ENCODE measurements at places on chromosomes 1 and 21.

- no peak for DNase-seq
Observed at GRCh38 chr1:101135526-101135925, 101.3 kb upstream of the S1PR1 start.

GRCh38 chr1:59159557-59160203 lies 137.2 kb upstream of the FGGY start:
- no peak for DNase-seq

GRCh38 chr1:184930232-184930631 lies 44.1 kb downstream of the NIBAN1 start:
- no peak for DNase-seq

DNA sequence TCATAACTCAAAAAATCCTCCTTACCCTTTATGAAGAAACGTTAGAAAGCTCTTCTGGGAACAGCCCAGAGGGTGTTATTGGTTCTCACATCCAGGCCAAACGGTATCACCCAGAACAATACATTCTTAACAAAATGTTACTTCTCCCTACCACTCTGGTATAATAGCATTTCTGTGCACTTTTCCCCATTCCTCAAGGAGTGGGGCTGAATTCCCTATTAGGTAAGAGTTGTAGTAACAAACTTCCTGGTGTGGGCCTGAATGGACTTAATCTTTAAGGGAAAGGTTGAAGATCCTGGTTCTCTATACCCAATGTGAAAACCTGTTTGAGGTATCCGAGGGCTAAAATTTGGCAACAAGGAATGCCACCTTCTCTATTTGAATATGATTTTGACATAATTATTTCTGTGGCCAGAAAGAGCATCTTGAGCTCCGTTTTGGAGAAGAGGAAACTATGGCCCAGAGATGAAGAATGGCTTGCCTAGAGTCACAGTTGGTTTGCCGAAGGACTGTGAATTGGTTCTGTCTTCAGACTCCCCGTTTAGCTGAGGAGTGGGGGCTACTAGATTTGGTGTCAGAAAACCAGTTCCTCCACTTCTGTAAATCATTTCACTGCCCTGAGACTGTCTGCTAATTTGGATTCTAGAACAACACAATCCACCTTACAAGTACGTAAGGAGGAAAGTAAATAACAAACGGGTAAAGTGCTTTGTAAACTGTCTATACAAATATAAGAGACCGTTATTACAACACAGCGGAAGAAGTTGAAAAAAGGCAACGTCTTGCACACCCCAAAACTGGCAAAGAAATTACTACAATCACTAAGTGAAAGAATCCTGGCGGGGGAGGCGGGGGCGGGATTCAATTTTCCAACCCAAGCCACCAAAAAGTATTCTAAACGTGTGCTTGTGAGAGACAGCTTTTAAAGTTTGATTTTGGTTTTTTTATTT lies 2.3 kb downstream of the ANP32E start:
- no peak for DNase-seq

- no peak for DNase-seq
Observed at GRCh38 chr1:236685917-236686814, at the start of gene ACTN2. Gene ACTN2 (plus strand): TSS chr1:236686499. CDS start chr1:236686674, 175 bp downstream.

DNA sequence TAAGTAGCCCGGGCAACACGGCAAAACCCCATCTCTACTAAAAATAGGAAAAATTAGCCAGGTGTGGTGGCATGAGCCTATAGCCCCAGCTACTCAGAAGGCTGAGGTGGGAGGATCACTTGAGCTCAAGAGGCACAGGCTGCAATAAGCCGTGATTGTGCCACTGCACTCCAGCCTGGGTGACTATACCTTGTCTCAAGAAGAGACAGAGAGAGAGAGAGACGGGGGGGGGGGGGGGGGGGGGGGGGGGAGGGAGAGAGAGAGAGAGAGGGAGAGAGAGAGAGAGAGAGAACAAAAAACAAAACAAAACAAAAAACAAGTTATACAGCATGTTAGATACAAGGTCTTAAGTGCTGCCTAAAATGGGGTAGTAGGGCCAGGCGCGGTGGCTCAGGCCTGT lies 77.8 kb upstream of the ZNF281 start:
- no peak for DNase-seq

GRCh38 chr1:203311368-203312301 lies 6.3 kb downstream of the BTG2 start:
- DNase-seq = no peak

GRCh38 chr1:7628273-7628672 lies 142.8 kb upstream of the VAMP3 start:
- no peak for DNase-seq

GRCh38 chr1:66752671-66753371 lies 562 bp downstream of the DYNLT5 start:
- no peak for DNase-seq

DNA sequence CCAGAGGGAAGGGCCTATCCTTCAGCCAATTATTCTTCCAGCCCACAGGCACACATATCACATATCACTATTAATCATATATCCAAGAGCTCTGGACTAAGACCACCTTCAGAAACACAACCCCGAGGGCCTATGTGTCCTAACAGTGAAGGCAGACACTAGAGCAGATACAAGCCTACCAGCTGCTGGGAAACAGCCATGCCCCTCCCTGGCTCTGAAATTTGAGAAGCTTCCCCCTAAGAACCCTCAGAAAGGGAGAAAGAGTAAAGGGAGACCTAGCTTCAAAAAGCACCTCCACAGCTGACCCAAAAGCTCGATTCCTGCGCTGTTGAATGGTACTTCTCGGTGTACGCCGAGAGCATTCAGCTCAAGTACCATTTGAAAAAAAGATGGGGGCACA lies 17.4 kb downstream of the CNN3 start:
- DNase-seq = no peak

- DNase-seq = no peak
Observed at GRCh38 chr1:145702826-145703225, 4.3 kb downstream of the PDZK1 start.

DNA sequence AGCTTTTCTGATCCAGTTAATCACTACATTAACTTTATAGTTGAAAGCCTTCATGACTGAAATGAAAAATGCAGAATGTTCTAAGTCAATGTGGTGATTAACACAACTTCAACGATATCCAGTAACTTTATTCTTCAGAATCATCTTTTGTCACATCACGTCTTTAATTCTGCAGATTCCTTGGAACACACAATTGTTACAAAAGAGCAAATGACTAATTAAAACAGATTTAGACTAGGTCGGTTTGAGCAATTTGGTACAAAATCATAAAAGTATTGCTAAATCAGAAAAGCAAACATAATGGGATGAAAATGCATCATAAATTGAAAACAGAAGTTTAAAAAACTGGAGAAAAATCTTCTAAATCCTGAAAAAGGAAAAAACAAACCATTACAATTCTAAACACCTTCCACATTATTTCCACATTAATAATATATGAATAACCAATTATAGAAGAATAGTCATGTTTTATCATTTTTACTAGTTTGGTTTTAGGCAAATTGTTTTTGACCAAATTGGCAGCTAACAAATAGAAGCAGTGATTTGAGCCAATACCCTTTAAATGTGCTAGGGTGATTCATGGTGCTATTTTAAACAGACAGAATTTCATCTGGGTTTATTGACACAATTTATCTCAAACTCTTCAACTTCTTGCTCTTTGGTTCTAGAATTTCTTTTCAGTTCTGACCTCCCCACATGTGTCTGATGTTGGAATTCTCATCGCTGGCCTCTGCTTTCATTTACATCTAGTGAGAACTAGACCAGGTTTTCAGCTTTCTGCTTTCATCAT lies 468.1 kb upstream of the PTBP2 start:
- no peak for DNase-seq

DNA sequence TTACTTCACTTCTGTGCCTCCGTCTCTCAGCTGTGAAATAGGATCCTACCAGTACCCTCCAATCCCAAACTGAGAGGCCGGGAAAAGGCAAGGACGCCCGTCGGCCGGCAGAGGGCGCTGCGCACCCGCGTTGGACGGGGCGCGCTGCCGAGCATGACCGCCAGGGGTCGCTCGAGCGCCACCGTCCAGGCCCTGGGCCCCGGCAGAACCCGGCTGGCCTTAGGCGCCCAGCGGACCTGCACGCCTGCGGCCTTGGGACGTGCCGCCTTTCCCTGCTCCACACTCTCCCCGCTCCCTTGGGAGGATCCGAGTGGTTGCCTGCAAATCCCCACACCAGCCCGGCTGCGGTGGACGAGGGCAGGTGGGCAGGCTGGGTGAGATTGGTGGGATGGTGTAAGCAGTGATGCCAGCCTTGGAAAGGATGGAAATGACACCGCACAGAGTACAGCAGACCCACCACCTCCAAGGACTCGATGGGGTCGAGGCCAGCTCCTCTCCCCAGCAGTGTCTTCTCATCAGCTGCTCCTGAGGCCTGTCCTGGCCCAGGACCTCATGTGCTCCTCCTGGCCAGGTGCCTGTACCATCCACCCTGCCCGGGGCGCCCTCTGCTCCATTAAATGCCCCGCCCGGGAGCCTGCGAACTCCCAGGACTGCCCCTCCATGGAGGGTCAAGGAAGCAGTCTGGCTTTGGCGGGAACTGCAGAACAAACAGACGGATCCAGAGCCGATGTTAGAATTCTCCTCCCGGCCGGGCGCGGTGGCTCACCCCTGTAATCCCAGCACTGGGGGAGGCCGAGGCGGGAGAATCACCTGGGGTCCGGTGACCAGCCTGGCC lies 47.4 kb upstream of the LBR start:
- DNase-seq = peak; percentile 43

DNA sequence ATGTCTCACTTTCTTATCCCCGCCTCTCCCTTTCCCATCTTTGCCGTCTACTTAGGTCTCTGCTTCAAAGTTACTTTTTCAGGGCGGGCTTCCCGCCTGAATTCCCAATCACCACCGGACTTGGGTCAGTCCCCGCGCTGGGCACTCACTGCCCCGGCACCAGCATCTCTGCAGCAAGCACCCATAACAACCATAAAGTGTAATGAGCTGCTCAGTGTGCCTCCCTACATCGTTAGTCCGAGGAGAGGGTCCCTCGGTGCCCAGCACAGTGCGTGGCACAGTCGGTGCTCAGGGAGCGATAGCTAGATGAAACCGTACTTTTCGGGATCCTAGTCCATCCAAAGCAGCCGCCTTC lies 633 bp upstream of the CTPS1 start:
- DNase-seq = no peak

DNA sequence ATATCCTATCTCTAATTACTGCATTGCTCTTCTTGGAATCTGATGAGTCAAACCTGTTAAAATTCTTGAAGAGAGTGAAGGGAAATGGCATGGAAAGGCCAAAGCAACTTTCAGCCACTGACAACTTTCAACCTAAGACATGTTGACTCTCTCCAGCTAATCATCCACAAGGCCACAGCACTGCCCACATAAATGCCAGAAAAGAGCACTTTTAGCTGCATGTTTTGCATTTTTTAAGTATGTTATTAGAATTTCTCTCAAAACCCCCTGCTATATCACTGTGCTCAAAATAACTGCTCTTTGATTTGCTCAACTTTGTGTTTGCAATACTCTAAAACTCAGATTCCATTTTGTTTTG lies 352.5 kb downstream of the ADGRL2 start:
- DNase-seq = no peak

DNA sequence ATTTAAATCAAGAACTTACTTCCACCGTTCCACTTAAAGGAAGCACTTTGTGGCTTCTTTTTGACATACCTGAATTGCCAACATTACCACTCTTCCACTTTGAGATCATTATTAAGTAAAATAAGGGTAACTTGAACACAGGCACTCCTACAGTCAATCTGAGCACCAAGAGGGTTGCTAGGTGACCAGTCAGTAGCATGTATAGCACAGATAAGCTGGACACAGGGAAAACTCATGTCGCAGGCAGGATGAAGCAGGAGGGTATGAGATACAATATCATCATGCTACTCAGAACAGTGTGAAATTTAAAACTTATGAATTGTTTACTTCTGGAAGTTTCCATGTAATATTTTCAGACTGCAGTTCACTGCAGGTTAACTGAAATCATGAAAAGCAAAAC lies 47.0 kb upstream of the RAP1GAP start:
- DNase-seq = no peak

DNA sequence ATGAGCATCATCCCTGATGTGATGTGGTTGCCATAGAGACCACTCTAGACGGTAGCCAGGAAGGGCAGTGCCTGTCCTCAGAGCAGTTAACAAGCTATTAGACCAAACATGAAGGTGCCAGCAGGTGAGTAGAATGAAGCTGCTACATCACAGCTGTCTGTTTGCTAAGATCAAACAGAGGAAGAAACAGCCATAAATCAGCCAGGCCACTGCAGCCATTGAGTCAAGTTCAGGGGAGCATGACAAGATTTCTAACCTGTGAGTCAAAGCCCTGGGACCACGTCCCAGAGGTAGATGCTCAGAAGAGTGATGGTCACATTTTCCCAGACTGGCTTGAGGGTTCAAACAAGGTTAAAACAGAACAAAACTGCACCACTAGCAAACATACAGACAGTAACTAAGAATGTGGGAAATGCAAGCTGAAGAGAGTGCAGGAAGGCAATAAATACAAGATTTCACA lies 450.6 kb upstream of the DAB1 start:
- DNase-seq = no peak

DNA sequence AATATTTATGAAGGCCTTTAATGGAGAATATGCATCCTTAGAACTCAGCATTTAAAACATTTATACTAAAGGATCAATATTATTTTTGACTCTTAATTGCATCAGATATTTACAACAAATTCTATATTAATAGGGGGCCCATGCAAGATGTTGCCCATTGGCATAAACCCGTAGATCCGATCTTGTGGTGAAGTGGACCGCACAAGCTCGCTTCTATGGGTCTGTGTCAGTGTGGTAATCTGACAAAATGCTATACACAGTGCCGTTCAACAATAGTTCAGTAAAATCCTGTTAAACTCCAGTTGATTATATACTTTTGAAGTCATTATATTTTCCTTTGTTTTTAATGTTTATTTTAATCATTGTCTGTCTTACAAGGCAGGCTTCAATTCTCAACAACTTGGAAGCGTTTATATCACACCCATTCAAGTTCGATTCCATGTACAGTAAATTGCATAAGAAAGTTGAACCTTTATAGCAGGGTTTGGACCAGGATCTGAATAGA lies 809.2 kb downstream of the USP25 start:
- DNase-seq = no peak

- DNase-seq = no peak
Observed at GRCh38 chr1:205629751-205630150, 2.1 kb downstream of the ELK4 start.

DNA sequence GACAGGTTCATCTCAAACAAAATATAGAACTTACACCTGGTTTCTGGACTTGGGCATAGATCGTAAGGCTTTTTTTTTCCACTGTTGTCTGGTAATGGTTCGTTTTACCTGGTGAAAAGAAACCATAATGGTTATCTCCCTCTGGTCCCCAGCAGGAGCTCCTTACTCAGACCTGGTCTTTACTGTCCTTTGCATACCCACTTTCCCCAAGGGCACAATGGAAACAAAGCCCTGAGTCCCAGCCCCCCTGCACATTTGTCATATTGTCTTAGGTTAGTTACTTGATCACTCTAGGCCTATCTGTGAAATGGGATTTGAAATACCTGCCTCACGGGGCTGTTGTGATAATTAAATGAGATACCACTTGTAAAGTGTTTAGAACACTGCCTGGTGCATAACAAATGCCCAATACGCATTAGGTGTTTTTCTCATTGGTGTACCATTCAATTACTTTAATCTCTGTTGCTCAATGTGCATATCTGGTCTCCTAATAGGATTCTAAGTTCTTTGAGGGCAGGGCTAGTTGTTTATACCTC lies 27.0 kb downstream of the SLAMF1 start:
- no peak for DNase-seq

GRCh38 chr1:82762829-82763532 lies 962.2 kb downstream of the ADGRL2 start:
- DNase-seq = no peak

All from NCI-H1436 treated with DMSO at 0.1 percent for 48 hours (cell line).